ENCODE measurements at places on chromosomes 6 and 20.

GRCh38 chr20:49775229-49775693 is 37.4 kb upstream of the SLC9A8 start:
- DNase-seq = peak; percentile 68

DNA sequence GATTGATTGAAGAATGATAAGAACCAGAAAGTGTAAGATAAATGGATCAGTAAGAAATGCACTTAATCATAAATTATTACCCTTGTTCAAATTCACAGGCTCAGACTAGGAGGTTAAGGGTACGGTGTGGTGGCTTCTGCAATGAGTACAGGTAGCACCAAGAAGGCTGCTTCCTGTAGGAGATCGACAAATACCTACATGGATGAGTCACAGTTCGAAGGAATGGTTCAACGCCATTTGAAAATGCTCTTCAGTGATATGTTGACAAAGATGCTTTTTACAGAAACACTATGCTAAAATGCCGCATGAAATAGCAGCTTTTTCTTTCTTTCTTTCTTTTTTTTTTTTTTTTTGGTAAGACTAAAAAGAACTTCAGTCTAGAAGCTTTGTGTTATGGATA is 116.2 kb downstream of the DTNBP1 start:
- DNase-seq = no peak

DNA sequence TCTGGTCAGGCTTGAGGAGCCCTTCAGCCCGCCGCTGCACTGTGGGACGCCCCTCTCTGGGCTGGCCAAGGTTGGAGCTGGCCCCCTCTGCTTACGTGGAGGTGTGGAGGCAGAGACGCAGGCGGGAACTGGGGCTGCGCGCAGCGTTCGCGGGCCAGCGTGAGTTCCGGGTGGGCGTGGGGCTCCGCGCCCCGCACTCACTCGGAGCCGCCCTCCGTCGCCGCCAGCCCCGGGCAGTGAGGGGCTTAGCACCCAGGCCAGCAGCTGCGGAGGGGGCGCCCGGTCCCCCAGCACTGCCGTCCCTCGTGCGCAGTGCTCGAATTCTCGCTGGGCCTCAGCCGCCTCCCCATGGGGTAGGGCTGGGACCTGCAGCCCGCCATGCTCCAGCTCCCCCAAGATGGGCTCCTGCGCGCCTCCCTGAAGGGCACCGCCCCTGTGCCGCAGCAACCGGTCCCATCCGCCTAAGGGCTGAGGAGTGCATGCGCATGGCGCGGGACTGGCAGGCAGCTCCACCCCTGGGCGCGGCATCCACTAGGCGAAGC is 695.9 kb downstream of the EPHA7 start:
- DNase-seq = no peak

DNA sequence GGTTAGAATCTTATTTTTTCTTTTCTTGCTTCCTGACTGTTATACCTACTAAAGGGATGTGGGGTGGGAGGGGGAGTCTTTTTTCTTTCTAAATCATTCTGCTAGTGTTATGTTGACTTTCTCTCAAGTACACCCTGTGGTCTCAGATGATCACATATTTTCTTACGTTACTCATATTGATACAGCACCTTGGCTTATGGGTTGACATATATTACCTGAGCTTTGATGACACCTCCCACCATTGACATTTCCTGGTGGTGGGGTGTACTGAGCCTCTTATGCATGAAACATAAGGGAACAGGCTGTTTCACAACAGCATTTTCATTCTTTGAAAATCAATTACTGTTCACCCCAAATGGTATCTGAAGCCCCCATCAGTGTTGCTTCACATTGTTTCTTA is 169.8 kb downstream of the MMS22L start:
- DNase-seq = no peak

- DNase-seq = no peak
Observed at GRCh38 chr20:25586877-25587276, 1.5 kb upstream of the NINL start.

- no peak for DNase-seq
Observed at GRCh38 chr6:15114061-15114460, 131.8 kb upstream of the JARID2 start.

All from NCI-H446 (cell line).